A549 treated with Hydrocortisone at 1 μM for 4 hours (cell line): ENCODE measurements at places on chromosomes 13 and 19. TPM values are rescaled to one million over a fixed set of nuclear protein-coding genes. Genes with fewer than 3 reads are reported as not detected.

The SBK2 gene
- 1.6 to 2.3 TPM (median 2.1 TPM) in 5 replicates for total RNA-seq

The TRPM4 gene
- 8.2 to 10.2 TPM (median 9.6 TPM) in 5 replicates for total RNA-seq

The AKT2 gene
- 146 to 181 TPM (median 173 TPM) in 5 replicates for total RNA-seq

The GRIK5 gene
- total RNA-seq: 0.38 to 0.52 TPM (median 0.48 TPM) in 5 replicates
